ENCODE measurements at places on chromosomes 16 and 17.
A peak's percentile ranks its signal among the peaks of the same experiment; 100 is the strongest.

DNA sequence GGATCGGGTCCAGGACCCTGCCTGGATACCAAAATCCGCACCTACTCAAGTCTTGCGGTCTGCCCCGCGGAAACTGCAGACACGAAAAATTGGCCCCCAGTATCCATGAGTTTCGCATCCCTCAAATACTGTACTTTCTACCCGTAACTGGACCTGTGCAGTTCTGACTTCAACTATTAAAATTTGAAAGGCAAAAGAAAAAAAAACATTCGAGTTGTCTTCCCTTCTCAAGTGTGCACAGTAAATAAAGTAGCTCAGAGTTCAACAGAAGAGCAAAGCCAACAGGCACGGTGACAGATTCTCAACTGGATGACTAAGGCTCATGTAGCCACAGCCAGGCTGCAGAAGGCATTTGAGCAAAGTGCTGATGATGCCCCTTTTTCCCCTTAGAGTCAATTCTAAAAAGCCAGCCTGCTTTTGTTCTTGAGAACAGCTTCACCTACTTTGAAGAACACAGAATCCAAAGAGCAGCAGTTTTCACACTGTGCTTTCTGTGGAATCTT is 32.5 kb downstream of the MARF1 start:
- peak; percentile 28 for DNase-seq

GRCh38 chr16:51937771-51938170 is 609.2 kb downstream of the TOX3 start:
- no peak for DNase-seq

DNA sequence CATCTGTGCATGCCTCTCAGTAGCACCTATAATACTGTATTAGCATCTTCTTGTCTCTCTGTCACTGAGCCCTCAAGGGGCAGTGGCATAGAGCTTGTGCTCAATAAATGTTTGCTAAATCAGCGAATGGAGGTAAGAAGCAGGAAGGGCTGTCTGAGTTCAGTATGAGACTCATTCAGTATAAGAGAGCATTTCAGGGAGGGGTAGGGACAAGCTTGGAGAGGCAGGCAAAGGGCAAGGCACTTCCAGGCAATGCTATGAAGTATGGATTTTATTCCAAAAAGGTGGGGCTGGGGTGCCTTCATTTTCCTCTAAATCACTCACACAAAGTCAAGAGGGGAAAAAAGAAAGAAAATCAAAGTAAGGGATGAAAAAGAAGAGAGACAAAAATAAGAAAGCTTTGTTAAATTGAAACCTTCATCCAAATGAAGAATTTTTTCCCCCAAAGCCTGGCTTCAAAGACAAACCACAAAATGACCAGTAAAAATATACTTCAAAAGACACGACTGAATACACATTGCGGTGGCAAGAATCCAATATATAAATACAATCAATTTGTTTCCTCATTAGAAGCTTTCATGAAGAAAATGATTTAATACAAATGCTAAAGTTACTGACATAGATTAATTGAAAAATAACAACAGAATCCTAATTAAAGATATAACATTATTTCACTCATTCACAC is 51.2 kb downstream of the SKAP1 start:
- DNase-seq = no peak

DNA sequence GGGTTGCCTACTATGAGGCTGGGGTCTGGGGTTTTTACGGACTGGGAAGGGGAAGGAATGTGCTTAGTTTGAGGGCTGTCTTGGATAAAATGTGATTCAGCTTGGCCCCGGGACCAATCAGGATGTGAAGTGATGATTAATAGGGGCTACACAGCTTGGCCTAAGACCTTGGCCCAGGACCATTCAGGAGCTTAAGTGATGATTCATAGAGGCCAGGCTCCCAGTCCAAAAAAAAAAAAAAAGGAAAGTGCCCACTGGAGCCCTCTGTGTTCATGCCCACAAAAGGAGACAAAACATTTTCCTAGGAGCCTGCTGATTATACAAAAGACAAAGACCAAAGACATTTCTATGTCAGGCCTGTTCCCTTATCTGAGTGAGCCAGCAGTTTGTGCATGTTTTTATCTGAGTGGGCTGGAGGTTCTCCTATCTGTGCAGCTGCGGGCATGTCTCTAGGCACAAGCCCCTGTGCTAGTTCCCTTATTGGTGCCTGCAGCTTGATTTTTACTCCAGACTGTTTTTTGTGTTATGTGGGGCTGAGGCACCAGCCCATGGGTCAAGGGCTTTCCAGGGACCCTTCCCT is 898.2 kb upstream of the GOT2 start:
- DNase-seq = no peak

- DNase-seq = no peak
Observed at GRCh38 chr16:73037331-73037745, 10.6 kb downstream of the ZFHX3 start.

DNA sequence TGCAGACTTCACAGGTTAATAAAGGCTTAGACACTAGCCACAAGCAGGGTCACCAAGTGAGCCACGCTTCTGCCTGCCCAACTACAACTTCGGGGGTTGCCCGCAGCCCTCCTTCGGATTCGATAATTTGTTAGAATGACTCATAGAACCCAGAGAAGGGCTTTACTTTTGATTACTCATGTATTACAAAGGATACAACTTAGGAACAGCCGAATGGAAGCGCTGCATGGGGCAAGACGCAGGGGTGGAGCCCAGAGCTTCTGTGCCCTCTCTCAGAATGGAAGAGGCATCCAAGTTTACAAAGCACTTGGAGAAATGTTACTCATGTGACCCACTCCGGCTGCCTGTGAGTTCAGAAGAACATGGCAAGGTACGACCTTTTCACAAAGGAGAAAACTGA is 7.5 kb upstream of the CDH5 start:
- no peak for DNase-seq

DNA sequence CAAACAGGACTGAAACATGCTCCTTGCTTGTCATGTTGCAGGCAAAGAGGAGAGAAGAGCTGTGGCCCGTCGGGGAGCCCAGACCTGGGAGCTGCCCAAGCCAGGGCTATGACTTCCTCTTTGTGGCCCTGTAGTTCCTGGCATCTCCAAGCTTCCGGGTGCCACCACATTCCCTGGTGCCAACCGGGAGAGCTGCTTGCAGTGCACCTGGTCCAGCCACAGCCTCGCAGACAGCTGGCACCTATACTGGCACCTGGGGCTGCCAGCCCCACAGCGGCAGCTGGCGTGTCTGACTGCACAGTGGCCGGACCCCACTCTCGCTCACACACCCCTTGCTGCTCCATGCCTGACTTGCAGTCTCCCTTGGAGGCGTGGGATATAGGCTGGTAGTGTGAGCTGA is 37.1 kb upstream of the FOXJ1 start:
- no peak for DNase-seq

DNA sequence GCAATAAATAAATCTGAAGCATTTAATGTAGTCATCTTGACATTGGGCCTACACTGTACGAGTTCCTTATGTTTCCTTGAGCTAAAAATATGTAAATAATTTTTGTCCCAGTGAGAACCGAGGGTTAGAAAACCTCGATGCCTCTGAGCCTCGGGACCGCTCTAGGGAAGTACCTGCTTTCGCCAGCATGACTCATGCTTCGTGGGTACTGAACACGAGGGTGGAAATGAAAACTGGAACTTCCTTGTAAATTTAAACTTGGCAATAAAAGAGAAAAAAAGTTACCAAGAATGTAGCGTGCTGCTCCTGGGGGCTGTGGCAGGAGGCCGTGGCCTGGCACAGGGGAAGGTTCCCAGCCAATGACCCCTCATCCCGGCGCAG is 74.1 kb downstream of the SOCS1 start:
- peak; percentile 60 for DNase-seq

- no peak for DNase-seq
Observed at GRCh38 chr17:74391771-74392170, 24.5 kb downstream of the GPR142 start.

DNA sequence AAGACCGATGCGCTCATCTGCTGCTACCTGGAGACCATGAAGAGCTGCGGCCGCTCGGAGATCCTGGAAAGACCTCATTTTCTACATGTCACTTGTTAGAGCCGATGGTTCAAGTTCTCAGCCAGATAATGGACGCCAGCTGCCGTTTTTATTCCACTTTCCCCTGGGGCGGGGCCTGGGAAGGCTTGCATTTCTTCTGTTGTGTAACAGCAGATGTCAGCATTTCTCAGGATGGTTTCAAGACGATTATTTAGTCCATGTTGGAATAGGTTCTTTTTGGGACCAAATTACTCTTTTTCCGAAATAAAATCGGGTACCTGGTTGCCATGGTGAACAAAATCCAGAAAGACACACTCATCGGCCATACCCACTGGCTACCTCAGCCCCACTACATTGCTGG is 1418.3 kb downstream of the CDH11 start:
- no peak for DNase-seq

- no peak for DNase-seq
Observed at GRCh38 chr17:61040666-61041065, 359.0 kb upstream of the TBX2 start.

DNA sequence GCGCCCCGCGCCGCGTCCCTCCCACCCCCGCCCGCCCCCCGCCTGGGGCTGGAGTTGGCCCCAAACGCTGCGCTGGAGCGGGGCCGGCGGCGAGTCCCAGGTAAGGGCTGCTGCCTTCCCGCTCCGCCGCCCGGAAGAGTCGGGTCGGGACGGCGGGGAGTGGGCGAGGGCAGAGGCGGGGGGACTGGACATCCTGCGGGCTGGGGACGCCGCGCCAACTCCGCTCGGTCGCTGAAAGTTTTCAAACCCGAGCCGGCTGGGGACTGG is 469 bp downstream of the GPRC5C start:
- DNase-seq = no peak

- no peak for DNase-seq
Observed at GRCh38 chr16:2739625-2740430, 12.6 kb upstream of the SRRM2 start.

- DNase-seq = peak; percentile 53
Observed at GRCh38 chr16:21184834-21185233, 26.4 kb downstream of the LDAF1 start.

DNA sequence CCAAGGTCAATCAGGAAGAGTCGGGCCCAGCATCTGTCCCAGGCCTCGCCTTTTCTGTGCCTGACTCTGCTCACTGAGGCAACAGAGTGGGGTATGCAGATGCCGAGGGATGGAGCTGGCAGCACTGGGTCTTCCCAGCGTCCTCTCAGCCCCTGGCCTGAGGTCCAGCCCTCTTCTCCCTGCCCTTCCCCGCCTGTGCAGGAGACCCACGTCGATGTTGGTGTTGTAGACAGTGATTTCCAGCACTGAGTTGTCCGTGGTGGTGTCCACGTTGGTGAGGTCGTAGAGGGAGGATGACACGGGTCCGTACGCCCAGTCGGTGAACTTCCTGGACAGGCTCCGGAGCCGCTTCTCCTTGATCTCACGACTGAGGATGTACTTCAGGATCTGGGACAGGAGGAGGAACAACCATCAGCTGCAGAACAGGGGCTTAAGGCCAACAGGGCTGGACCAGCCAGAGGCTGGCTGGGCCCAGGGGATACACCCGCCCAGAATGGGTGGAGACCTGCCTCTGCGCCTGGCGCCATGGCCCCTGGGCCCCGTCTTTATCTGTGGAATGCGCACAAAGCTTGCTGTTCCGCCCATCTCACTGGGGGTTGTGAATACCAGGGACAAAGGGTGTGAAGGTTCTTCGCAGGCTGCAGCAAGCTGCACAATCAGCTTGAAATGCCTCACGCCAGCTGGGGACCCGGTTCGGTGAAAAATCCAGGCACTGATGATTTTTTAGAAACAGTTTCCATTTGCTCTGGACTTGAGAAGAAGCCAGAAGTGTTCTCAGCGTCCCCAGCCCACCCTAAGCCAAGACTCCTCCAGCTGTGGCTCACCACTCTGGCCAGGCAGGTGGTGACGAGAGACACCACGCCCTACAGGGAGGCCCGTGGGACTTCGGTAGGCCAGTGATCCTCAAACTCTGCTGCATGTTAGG is 27.5 kb downstream of the TRPV3 start:
- no peak for DNase-seq

- DNase-seq = peak; percentile 30
Observed at GRCh38 chr17:28385406-28385805, 13.9 kb downstream of the SARM1 start.

- peak; percentile 44 for DNase-seq
Observed at GRCh38 chr16:55035029-55035428, 104.4 kb downstream of the IRX5 start.

DNA sequence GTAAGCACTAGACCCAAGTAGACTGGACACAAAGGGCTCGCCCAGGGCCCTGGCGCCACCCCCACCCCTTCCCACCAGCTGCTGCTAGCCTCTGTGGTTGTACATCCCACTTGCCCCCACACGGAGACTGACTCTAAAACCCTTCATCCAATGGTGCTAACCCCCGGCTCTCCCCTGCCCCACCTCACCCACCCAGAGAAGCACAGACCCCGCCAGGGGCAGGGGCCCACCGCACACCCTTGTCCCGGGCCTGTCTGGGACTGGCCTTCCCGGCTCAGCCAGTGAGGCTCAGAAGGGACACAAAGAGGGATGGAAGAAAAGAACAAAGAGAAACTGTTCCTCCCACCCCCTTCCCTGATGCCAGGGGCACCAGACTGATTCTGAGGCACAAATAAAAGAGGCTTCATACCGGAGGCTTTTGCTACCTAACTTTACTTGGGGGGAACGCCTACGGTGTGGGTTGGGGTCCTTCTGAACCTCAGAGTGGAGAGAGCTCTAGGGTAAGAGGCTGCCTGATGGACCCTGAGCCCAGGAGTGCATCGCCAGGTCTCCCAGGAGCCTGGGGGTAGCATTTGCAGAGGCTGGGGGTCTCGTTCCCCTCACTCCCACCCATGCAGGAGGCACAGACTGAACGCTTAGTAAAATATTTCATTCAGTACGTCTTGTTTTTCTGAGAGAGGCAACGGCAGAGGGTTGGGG is 8.2 kb downstream of the CORO6 start:
- DNase-seq = no peak
